ENCODE measurements at places on chromosomes 3 and 15.

GRCh38 chr3:52303811-52304210 is 12.3 kb upstream of the DNAH1 start:
- no peak for DNase-seq

GRCh38 chr3:196063049-196063448 is 18.8 kb downstream of the TFRC start:
- DNase-seq, result no peak

DNA sequence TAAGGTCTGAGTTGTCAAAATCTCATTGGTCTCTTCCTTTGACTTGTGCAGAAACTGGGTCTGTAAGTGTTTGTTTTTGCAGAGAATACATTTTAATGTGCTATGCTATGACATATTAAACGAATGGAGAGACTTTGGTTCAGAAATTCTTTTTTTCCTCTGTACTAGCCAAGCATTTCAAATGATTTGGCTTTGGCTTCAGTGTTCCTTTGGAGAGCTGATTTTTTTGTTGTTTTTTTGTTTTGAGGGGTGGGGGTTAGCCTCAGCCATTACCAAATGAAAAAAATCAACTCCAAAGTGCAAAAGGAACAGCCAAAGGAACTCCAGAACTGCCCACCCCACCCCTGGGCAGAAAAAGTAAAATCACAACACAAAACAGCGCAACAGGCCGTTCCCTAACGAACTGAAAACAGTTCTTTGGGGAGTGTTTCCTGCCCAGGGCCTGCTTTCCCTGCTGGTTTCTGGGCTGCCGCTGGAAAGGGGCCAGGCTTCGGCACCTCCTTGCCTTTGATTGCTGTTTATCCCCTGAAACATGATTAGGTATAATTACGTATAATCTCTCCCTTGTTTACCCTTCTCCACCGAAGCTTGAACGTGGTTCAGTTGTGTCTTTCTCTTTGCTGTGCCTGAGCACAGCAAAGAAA is 57.6 kb upstream of the NEO1 start:
- no peak for DNase-seq

- no peak for DNase-seq
These were observed 9.6 kb downstream of the PLCD1 start for GRCh38 chr3:38019658-38020341.

DNA sequence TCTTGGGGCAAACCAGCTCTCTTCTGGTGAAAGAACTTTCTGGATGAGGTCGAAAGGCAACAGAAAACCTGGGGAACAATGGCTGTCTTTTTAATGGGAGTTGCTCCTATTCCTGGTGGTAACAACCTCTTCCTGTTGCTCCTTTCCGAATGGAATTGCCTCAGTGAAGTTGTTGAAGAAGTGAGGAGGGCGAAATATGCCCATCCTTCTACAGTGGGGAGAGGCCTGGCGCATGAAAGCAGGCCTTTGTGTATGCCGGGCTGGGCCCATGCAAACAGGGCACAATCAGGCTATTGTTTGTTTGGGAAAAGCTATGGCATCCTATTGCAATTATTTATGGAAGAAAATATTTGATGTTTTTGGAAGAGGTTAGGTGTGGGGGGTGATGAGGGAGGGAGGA is 166.9 kb downstream of the IGF1R start:
- no peak for DNase-seq

GRCh38 chr3:31530039-31530959 is 2.4 kb upstream of the STT3B start:
- DNase-seq, result no peak

DNA sequence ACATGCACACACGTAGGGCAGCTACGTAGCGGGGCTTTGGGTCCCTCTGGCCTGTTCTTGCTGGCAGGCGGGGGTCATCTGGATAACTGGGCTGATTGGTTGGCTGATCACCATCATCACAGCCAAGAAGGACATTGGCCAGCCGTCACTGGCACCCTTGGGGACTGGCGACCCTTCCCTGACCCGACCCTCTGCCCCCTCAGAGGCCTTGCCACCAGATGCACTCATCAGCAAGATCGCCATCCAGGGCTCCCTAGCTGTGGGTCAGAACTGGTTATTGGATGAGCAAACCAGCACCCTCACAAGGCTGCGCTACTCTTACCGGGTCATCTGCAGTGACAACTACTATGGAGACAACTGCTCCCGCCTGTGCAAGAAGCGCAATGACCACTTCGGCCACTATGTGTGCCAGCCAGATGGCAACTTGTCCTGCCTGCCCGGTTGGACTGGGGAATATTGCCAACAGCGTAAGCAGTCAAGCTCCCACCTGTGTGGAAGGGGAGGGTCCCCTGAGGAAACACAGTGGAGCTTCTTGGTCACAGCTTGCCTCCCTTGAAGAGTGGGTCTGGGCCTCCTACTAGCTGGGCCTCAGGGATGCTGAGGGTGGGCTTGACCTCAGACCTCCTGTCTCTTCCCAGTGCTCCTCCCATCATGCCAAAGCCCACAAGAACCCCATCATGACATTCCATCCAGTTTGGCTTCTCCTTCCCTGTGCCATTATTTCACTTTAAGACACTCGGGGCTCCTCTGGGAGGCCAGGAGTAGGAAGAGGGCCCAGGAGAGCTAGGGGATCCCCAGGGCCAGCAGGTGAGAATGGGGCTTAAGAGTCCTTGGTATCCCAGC is 2.4 kb downstream of the DLL4 start:
- DNase-seq, result no peak

- DNase-seq, result no peak
These were observed 16.5 kb downstream of the CCDC66 start for GRCh38 chr3:56573501-56573900.

DNA sequence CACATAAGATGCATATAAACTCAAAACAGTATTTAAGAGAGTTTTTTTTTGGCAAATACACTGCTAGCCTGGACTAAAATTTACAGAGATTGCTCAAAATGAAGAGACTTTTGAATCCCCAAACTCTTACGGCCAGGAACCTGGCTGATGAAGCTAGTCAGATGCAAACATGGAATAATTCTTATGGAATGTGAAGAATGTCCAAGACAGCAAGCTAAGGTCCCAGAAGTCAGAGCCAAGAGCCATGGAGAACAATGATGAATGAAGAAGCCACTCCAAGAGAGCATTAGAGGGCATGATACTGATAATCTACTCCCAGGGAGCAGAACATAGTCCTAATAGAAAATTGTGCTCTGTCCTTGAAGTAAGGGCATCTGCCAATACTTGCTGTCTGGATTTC is 705.5 kb downstream of the DIPK2A start:
- no peak for DNase-seq

GRCh38 chr15:51801391-51801835 is 28.0 kb upstream of the TMOD3 start:
- DNase-seq, result no peak

- no peak for DNase-seq
These were observed 23.9 kb upstream of the SORD start for GRCh38 chr15:44999105-44999504.

DNA sequence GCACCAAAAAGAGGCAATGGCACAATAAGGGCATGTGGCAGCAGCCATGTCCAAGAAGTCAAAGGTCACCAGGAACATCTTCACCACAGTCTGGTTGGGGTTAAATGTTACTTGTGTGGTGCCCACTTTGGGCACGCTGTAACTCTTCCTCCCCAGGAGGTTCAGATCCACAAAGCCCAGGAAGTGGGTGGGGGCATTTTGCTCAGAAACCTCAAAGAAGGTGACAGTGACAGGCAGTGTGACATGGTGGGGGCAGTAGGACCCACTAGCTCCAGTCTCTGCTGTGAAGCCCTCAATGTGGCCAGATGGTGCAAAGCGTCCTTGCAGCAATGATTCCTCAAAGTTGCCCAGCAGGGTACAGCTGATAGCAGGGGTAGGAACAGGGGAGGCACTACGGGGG is 5.8 kb downstream of the ZNF80 start:
- peak; percentile 75 for DNase-seq

GRCh38 chr3:67906261-67906660 is 251.8 kb upstream of the SUCLG2 start:
- DNase-seq, result no peak

GRCh38 chr3:127714866-127715265 is 42.1 kb downstream of the ABTB1 start:
- no peak for DNase-seq

- DNase-seq, result no peak
These were observed 241.8 kb downstream of the ADAMTS17 start for GRCh38 chr15:100099976-100100375.

DNA sequence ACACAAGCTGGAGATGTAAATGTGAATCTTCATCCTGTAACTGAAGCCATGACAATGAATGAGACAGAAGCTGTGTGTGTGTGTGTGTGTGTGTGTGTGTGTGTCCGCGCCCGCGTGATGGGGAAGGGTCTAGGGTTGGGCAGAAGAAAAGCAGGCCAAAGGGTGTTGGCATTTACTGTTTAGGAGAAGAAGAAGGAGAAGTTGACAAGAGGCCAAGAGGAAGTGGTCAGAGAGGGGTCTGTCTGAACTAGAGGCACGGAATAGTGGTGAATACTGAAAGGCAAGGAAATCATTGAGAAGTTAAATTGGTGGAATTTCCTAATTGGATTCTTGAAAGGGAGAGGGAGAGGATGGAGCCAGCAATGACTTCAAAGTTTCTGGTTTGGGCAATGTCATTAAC is 5.6 kb upstream of the NCEH1 start:
- DNase-seq, result peak; percentile 7

- no peak for DNase-seq
These were observed 53.0 kb upstream of the HES1 start for GRCh38 chr3:194082743-194083636.

DNA sequence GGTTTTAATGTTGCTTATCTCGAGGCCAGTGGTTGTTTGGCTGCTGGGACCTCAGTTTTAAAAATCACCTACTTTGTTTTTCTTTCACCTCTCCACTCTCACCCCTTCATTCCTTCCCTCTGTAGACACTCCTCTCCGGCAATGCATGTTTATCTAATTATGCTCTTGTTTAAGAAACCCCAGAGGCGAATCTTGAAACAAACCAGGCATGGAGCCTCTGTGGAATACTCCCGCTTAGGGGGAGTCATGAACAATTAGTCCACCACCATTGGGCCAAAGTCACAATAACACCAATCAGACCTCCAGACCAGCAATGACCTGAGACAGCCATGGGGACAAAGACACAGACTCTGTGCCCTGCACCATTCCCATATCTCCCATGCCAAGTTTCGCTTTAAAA is 53.3 kb downstream of the EFCAB12 start:
- DNase-seq, result no peak

DNA sequence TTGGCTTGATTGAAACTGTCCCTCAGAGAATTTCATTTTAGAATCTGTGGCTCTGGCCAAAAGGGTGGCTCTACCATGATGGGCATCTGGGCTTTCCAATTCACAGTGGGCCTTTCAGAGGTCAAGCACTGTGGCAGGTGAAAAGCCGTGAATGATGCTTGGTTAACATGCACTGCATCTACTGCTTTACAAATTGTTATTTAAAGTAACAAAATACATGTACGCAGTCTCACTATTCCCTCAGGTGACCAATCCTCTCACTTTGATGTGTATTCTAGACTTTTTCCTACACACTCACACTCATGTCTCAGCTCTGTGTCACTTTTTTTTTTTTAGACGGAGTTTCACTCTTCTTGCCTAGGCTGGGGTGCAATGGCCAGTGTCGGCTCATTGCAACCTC is 70.5 kb downstream of the MGLL start:
- no peak for DNase-seq

- no peak for DNase-seq
These were observed 16.8 kb downstream of the MYO5C start for GRCh38 chr15:52278636-52279367.

DNA sequence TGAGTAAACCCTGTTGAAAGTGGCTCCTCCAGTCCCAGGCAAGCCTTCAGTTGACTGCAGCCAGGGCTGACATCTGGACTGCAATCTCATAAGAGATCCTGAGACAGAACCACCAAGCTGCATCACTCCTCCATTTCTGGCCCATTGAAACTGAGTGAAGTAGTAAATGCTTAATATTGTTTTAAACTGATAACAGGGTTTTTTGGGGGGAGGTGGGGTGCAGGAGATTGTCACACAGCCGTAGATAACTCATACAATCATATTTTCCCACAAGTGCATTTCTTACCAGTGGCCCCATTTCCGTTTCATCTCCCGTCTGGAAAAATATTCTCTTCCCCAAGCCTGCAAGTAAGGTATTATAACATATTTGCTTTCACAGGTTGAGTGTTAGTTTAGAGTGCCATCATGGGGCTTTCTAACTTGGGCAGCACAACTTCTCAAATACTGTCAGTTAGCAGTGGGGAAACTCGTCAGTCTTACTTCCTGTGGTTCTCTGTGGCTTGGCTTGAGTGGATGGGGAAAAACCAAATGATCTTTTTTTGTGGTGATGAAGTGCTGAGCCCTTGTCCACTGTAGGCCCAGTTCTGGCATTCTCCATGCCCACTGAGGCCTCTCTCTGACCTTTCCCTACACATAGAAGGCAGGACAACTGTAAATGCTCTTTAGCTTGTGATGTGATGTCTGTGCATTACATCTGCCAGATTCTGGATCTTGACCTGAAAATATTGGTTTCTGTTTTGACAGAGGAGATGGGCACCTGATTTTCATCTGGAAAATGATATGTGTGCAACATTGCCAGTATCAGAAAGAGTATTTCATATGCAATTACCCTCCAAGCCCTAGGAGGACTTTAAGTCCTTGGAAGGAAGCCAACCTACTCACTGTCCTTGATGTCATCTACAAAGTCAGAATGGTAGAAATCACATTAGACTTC is 90.1 kb upstream of the BHLHE40 start:
- DNase-seq, result peak; percentile 26

DNA sequence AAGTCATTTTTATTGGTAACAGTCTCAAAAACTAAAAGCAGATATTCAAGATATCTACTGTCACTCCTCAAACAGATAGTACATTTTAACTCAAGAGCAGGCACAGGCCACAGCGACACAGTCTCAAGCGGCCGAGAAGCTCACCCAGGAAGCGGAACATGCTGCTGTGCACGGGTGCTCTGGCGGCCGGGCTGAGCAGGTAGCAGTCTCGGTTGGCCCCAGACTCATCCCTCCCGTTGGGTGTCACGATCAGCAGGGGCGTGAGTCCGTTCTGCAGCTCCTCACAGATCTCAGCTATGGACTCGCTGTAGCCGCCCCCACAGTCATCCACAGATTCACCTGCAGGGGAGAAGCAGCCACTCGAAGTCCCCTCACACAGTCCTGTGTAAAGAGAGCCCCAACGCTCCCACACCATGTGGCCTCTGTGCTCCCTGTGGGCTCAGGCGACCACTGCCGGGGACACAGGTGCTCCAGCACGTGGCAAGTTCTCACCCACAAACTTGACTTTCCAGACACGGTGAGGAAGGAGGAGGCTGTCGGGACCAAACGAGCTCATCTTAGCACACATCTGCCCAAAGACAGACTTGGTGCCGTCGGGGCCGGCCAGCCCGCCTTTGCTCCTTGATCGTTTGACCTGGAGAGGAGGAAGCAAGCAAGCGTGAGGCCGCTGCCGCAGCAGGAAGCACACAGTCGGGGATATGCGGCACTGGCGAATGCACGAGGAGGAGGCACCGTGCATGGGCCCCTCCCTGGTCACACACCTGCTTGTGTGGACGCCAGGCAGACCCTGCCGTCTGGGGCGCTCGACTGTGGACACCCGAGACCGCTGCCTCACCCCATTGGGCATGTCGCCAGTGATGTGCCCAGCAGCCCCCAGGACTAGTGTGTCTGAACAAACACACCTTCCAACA is 17.7 kb upstream of the OCA2 start:
- DNase-seq, result no peak

All from CD4-positive, alpha-beta T cell treated with Interferon alpha-2 for 1 hour (primary cell).